ENCODE measurements at places on chromosomes 4 and X. TPM values are rescaled to one million over a fixed set of nuclear protein-coding genes. Genes with fewer than 3 reads are reported as not detected.

GRCh38 chrX:19389227-19389845 is 45.6 kb downstream of the PDHA1 start:
- no peaks in the 10 kb centered on the region for H3K27me3 ChIP-seq
- H3K36me3 ChIP-seq = no peaks in the 10 kb centered on the region
- H3K4me1 ChIP-seq = no peaks in the 10 kb centered on the region
- no peak overlapping the region for H3K4me3 ChIP-seq
- no peak for DNase-seq

Gene S100P
- total RNA-seq = 64.2 TPM

GRCh38 chr4:94559351-94559806 is 107.6 kb downstream of the PDLIM5 start:
- peaks cover 6% of the 10 kb centered on the region for H3K4me1 ChIP-seq
- no peak for DNase-seq
- H3K27ac ChIP-seq = no peak overlapping the region
- H3K36me3 ChIP-seq = no peaks in the 10 kb centered on the region

GRCh38 chrX:123917069-123917468 is 44.4 kb upstream of the STAG2 start:
- no peaks in the 10 kb centered on the region for H3K4me1 ChIP-seq
- no peaks in the 10 kb centered on the region for H3K27me3 ChIP-seq
- H3K27ac ChIP-seq = no peak overlapping the region

All from stomach (tissue), 19 donors.